Activated CD8-positive, alpha-beta memory T cell treated with anti-CD3 and anti-CD28 coated beads for 48 hours (primary cell): ENCODE measurements at places on chromosomes 6 and 20.

DNA sequence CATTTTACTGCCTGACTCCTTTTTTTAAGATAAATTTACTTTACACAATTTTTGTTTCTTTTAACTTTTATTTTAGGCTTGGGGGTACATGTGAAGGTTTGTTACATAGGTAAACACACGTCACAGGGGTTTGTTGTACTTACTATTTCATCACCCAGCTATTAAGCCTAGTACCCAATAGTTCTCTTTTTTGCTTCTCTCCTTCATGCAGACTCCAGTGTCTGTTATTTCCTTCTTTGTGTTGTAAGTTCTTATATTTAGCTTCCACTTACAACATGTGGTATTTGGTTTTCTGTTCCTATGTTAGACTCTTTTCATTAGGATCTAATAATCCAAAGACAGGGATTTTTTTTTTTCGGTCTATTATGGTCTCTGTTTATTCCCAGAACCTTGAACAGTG lies 83.5 kb upstream of the CCN6 start:
- DNase-seq, result no peak

- DNase-seq, result no peak
Measured at GRCh38 chr6:157238346-157238745, 85.0 kb downstream of the TMEM242 start.

DNA sequence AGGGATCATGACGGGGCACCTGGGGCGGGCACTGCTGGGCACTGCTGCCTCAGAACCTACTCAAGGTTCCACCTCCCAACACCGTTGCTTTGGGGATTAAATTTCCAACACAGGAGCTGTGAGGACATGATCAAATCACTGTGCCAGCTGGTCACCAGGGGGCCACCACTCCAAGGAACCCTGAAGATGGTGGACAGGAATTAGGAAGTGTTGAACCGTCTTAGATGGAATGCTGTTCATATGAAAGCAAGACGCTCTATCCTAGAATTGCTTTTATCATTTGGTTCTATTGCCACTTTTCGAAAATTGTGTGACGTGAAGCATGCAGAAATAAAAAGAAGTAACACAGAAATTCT lies 140.3 kb downstream of the DLL1 start:
- no peak for DNase-seq

- no peak for DNase-seq
Measured at GRCh38 chr6:106114492-106114891, 28.4 kb downstream of the PRDM1 start.

GRCh38 chr20:14829906-14830305 lies 492.5 kb upstream of the FLRT3 start:
- DNase-seq, result no peak

DNA sequence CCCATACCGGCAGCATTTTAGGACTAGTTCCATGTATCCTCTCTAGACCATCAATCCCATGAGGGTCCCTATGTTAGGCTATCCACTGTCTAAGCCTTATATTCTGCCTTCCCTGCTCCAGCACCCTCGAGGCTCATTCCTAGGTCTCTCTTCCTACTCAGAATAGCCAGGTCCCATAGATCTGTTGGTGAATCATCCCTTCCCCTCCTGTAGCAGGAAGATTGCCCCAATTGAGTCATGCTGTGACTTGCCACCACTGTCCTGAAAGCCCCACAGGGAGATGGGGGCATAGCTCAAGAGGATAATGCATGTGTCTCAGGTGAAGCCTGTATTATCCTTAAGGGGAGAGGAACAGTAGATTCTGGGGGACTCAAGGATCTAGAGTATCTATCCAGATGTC lies 143.1 kb upstream of the MOCS1 start:
- DNase-seq, result no peak

GRCh38 chr20:41308290-41308711 lies 9.2 kb downstream of the ZHX3 start:
- DNase-seq, result no peak

GRCh38 chr20:32535316-32535952 lies 49.7 kb downstream of the NOL4L start:
- DNase-seq, result no peak

- DNase-seq, result no peak
Measured at GRCh38 chr20:22583773-22584521, 425 bp downstream of the FOXA2 start.

- no peak for DNase-seq
Measured at GRCh38 chr6:129324345-129324744, 385.6 kb downstream of the ARHGAP18 start.

GRCh38 chr20:11267762-11268335 lies 594.0 kb upstream of the JAG1 start:
- DNase-seq, result no peak

DNA sequence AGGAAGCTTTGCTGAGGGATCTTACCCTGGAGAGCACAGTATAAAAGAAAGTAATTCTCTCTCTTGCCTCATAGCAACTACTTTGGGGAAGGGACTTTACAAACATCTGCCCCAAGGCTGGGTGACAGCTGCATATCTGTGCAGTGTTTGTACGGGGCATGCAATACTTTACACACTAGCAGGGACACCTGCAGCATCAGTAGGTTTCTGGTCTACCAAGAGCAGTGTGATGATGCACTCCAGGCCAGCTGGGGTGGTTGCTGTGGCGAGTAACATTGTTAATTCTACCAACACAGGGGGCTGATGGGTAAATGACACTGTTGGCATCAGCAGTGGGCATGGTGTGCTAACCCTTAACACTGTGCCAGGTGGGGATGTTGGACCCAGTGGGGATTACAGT lies 48.0 kb downstream of the ADTRP start:
- DNase-seq, result no peak

GRCh38 chr6:134868812-134869211 lies 81.1 kb downstream of the ALDH8A1 start:
- DNase-seq, result no peak

GRCh38 chr20:48632017-48632824 lies 195.6 kb downstream of the PREX1 start:
- DNase-seq, result no peak

- DNase-seq, result no peak
Measured at GRCh38 chr6:124535746-124536145, 426.5 kb upstream of the RNF217 start.

- DNase-seq, result no peak
Measured at GRCh38 chr6:26003102-26003694, 40.6 kb downstream of the TRIM38 start.

DNA sequence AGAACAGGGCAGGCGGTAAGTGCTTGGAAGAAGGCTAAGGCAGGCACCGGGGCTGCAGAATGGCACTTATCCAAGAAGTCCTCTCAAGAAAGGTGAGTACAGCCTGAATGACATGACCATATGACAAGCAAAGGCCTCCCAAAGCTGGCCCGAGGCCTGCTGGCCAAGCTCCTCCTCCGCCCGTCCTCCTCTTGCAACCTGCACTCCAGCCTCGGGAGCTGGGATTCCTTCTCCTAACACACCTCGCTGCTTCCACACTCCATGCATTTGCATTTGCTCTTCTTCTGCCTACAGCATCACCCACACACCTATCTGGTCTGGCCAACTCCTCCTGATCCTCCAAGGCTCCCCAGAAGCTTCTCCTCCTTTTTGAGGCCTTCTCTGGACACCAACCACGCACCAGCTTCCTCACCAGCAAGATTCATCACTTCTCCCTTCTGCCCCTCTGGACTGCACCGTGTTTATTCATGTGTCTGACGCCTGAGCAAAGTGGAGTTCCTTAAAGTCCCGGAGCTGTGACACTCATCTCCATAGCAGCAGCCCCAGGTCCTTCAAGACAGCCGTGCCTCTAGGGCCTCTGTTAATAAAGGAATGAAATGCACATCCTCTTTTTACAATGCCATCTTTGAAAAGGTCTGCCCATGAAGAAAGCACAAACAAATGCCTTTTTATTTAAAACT lies 32.3 kb downstream of the CNKSR3 start:
- no peak for DNase-seq

DNA sequence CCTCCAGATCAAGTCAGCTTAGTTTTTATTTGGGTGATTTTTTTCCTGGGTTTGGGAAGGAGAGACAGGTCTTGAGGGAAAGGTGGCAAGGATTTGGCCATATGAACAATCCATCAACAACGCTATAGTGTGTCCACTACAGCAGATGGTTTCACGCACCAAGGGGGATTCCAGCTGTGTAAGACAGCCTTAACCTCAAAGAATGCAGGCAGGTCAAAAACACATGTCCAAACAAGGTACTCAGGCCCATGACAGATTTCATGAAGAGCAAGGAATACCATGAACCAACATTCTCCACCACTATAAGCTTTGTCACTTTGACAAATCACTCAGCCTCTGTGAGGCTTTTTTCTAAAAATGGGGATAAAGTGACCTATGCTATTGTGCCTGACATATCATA lies 2.0 kb downstream of the AIF1 start:
- DNase-seq, result no peak

GRCh38 chr20:32050324-32050841 lies 1.7 kb upstream of the HCK start:
- DNase-seq, result no peak

DNA sequence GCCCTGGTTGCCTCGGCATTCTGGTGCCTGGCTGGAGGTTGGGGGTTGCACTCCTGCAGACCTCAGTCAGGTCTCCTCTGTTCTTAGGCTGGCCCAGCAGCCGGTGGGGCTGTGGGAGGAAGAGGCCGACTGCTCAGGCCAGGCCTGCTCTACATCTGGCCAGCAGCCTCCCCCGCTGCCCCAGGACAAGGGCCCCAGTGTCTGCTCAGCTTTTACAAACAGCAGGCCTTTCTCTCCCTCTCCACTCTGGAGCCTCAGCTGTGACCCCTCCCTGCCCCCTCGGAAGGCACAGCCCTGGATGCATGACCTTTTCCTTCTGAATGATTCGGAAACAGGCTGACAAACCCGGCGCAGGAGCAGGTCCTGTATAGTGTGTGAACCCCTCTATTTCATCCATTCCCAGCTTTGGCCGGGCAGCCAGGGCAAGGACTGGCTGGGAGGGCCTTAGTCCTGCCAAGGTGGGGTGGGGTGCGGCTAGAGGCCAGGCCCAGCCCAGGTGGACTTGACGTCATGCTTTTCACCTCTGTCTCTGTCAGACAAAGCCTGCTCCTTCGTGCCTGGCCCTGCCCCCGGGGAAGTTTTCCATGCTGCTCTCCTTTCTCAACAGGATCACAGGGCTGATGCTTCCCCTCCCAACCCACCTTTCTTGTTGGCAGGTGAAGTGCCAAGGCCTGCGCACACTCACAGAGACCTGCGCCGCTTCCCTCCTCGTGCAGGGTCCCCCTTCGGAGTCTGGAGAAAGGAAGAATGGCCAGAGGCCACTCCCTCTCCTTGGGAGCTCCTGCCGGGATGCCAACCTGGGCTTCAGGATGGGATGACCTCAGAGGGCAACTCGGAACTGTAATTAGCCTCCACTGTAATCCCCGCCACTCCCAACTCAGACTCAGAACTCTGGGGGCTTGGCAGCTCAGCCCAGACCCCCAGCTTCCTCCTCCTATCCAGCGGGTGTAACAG lies 10.1 kb upstream of the ITPR3 start:
- DNase-seq, result no peak

GRCh38 chr6:106363401-106364138 lies 3.1 kb downstream of the CRYBG1 start:
- DNase-seq, result no peak

- DNase-seq, result no peak
Measured at GRCh38 chr6:71103130-71103529, 146.3 kb upstream of the B3GAT2 start.

- DNase-seq, result no peak
Measured at GRCh38 chr20:38165089-38165965, at the start of gene TGM2. TGM2 (minus strand) TSS chr20:38165270; CDS start chr20:38165198, 72 bp downstream.

- no peak for DNase-seq
Measured at GRCh38 chr6:33641144-33641543, 20.0 kb downstream of the ITPR3 start.

DNA sequence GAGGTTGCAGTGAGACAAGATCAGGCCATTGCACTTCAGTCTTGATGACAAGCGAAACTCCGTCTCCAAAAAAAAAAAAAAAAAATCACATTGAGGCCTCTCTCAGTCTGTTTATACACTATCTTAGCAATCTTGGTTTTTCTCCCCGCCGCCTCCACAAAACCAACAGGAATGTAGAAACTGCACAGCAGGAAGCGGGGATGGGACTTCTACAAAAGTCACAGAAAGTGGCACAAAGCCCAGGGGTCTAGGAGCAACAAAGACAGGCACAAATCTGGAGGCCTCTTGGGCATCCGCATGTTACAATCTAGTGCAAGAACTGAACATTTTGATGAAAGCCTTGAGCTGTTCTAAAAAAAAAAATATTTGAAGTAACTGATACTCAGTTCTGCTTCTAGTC lies 48.6 kb downstream of the KDM1B start:
- DNase-seq, result no peak

DNA sequence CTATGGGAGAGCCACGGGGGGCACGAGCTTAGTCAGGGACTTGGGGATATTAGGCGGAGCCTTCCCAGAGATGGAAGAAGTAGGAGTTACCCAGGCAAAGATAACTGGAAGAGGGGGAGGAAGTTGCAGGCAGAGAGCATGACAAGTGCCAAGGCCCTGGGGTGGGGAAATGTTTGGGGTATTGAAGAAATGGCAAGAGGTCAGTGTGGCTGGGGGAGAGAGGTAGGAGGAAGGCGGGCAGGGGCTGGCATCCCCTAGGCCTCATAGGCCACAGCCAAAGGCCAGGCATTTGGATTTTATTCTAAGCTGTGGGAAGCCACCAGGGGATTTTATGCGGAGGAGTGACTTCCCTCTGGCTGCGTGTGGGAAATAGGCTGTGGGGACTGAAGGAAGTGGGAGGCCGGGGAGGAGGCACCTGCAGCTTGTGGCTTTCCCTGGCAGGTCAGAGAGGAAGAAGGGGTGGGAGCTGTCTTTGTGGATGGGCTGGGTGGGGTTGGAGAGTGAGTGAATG lies 22.7 kb downstream of the SNAI1 start:
- no peak for DNase-seq

GRCh38 chr6:89243331-89243629 lies 26.1 kb upstream of the GABRR1 start:
- DNase-seq, result no peak

DNA sequence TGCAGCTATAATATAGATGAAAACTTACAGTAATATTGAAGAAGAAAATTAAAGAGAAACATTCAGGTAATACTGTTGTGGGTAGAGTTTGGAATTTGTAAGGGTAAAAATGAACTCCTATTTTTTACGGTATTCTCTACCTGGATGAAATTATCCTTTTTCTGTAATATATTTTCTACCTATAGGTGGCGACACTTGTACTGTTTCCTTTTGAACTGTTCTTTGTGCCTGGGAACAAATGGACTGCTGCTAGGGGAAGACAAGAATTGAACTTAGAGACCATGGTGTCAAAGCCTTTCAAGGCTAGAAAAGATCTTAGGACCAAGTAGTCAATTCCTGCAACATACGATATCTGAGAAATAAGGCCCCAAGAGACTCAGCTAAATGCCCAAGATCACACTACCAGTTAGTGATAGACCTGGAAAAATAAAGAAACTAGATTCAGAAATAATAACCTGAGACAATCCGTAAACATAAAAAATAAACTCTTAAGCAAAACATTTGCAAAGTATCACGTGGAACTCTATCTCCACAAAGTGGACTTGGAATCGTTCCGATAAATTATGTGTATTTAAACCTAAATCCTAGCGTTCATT lies 383.8 kb downstream of the TFAP2A start:
- DNase-seq, result no peak

GRCh38 chr6:81792826-81793225 lies 40.3 kb upstream of the TENT5A start:
- DNase-seq, result no peak

- DNase-seq, result no peak
Measured at GRCh38 chr6:90610301-90610750, 23.5 kb upstream of the MAP3K7 start.
